ENCODE measurements at places on chromosomes 2 and 18. TPM values are rescaled to one million over a fixed set of nuclear protein-coding genes. Genes with fewer than 3 reads are reported as not detected.

Gene FTCDNL1
- 5.6 TPM for total RNA-seq

Gene ALLC
- total RNA-seq, result not detected

Gene RGPD5
- 7.9 TPM for total RNA-seq

Gene CPLX4
- total RNA-seq, result not detected

Gene AQP12B
- not detected for total RNA-seq

Gene SPP2
- total RNA-seq, result not detected

Gene LYG1
- 0.29 TPM for total RNA-seq

Gene GCG
- not detected for total RNA-seq

Gene APLF
- 6.4 TPM for total RNA-seq

Gene ALK
- total RNA-seq, result 4.8 TPM

Gene DPP4
- not detected for total RNA-seq

Gene C2orf80
- total RNA-seq, result 0.45 TPM

Gene DCC
- 0.43 TPM for total RNA-seq

Gene IL37
- total RNA-seq, result not detected

Gene ZNF385B
- not detected for total RNA-seq

Gene SP9
- total RNA-seq, result 0.11 TPM

Gene SH3RF3
- 0.35 TPM for total RNA-seq

Gene TNFRSF11A
- 2.1 TPM for total RNA-seq

Gene KIAA2012
- not detected for total RNA-seq

Gene MOGAT1
- total RNA-seq, result not detected

Gene ANKRD53
- not detected for total RNA-seq

Gene RNU2-63P
- total RNA-seq, result not detected

Gene HAT1
- 54.0 TPM for total RNA-seq

Gene INHA
- total RNA-seq, result 0.18 TPM

Gene OSBPL1A
- 84.6 TPM for total RNA-seq

Gene TUBA3E
- total RNA-seq, result not detected

Gene B3GNT7
- 21.5 TPM for total RNA-seq

Gene CRYBA2
- total RNA-seq, result not detected

All from SK-MEL-5 (cell line).